Activated naive CD4-positive, alpha-beta T cell treated with anti-CD3 and anti-CD28 coated beads, Interleukin-2, amount 50 U/mL, for 16 hours (primary cell): ENCODE measurements at places on chromosomes 6 and 20.

GRCh38 chr6:167668019-167668753, 158.5 kb upstream of the AFDN start:
- no peak for DNase-seq

GRCh38 chr20:58558486-58559367, 43.5 kb upstream of the APCDD1L start:
- DNase-seq: no peak

DNA sequence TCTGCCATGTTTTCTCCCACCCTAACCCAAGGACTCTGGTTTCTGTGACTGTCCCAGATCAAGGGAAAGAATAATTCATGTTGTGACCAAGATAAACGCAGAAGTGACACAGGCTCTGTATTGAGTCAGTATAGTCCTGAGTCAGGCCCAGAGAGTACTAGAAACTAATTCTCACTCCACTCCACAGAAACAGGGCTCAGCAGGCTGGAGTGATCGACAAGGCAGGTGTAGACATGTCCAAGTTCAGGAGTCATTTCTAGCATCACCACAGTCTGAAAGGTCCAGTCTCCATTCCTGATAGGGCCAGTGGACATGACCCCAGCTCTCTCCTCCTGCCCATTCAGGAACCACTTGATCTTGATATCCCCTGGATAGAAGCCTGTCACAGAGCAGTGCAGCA, 2.7 kb downstream of the HLA-DOB start:
- no peak for DNase-seq

- DNase-seq: no peak
Observed at GRCh38 chr20:32858189-32858588, 534 bp upstream of the EFCAB8 start.

DNA sequence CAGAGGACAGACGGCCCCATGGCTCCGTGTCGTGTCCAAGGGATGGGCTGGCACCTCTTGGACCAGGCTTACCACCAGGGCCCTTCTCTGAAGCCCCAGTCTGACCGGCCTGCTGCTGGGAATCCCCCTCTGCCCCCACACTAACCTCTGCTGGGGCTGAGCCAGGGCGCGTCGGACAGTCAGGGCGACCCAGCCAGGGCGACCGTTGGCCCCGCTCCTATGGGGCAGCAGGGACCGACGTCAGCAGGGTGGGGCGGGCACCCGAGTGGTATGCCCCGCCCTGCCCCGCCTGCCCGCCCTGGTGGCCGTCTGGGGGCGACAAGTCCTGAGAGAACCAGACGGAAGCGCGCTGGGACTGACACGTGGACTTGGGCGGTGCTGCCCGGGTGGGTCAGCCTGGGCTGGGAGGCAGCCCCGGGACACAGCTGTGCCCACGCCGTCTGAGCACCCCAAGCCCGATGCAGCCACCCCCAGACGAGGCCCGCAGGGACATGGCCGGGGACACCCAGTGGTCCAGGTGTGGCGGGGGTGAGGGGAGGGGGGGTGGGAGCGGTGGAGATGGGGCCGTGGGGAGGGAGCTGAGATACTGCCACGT, at the start of gene SLC17A9:
Gene SLC17A9 (plus strand): TSS at position 337 of the 595 bp plus-strand sequence. CDS start 122 bp downstream, at position 459.
- no peak for DNase-seq

DNA sequence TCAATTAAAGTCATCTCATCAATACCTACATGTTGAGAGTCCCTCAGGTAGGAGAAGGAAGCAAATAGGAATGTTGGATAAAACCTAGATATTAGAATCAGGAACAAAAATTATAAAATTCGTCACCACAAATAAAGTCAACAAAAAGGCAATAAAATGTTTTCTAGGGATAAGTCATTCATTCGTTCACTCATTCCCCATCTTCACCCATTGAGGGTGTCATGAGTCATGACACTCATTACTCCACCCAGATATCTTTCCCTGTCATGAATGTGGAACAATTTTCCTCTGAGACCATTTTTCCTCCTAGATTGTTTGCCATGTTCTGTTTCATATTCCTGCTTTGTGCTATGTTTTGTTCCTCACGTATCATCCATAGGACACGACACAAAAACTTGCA, 50.9 kb upstream of the OLIG3 start:
- no peak for DNase-seq

- no peak for DNase-seq
Observed at GRCh38 chr6:56716229-56716628, 73.5 kb upstream of the DST start.

DNA sequence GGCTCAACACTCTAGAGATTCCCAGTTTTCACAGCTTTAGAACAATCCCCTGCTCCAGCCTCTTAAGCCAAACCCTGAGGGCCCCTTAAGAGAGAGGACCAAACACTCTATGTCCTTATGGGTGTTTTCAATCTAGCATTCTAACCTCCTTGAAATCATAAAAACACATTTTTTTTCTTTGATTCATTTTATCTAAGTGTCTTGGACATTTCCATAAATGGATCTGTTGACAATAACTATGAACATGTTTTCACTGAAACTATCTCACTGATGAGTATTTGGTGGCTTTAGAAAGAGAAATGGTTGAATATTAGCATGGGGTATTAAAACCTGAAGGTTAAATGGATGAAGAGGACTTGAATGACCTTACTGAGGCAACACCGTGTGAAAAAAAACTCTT, 27.6 kb upstream of the PDE7B start:
- no peak for DNase-seq

GRCh38 chr6:168284187-168284586, 35.4 kb downstream of the DACT2 start:
- no peak for DNase-seq
